ENCODE measurements at places on chromosomes 6 and 20.

- peak; percentile 27 for DNase-seq
Measured at GRCh38 chr6:121573481-121573880, 138.0 kb downstream of the GJA1 start.

DNA sequence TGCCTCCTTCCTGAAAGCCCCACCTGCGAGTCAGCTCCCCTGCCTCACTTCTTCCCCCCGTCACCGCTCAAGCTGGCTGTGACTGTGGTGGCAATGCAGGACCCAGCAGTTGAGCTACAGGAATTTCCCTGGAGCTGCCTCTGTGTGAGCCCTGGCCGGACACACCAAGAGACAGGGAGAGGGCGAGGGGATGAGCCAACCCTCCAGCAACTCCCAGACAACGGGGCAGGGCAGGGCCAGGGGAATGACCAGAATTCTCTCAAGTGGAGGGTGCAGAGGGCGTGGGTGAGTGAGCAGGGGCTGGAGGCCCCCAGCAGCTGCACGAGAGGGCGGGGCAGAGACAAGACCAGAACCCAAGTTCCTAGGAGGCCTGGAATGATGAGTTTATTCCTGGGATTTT, 4.9 kb upstream of the ARFGAP1 start:
- no peak for DNase-seq

- no peak for DNase-seq
Measured at GRCh38 chr6:14016935-14017625, 92.3 kb downstream of the RNF182 start.

- no peak for DNase-seq
Measured at GRCh38 chr20:19876828-19877460, 118.9 kb downstream of the RIN2 start.

DNA sequence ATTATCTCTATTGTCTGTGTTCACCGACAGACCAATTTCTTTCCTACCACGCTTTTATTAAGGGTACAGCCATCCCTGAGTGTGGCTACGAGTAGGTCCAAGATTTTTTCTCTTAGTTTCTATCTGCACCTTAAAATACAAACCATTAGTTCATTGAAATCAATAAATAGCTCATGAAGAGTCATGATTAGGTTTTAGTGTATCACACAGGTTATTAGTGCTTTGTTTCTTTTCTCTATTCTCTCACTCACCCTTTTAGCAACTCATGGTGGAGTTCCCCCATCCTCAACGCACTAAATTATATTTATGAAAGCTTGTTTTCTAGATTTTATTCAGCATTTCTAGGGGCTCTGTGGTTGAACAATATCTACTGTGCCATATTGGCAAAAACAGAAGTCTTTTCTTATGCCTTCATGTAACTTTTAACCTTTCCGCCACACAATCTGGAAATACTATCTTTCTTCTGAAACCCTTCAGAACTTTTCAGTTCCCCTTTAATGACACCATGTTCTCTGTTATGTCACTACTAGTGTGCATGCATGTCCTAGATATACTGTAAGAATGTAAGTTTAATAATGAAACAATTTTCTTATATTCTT, 128.2 kb upstream of the LAMA2 start:
- DNase-seq: no peak

- no peak for DNase-seq
Measured at GRCh38 chr6:165922309-165922794, 245.3 kb downstream of the TBXT start.

GRCh38 chr20:37179683-37180524, 556 bp upstream of the MROH8 start:
- DNase-seq: no peak

DNA sequence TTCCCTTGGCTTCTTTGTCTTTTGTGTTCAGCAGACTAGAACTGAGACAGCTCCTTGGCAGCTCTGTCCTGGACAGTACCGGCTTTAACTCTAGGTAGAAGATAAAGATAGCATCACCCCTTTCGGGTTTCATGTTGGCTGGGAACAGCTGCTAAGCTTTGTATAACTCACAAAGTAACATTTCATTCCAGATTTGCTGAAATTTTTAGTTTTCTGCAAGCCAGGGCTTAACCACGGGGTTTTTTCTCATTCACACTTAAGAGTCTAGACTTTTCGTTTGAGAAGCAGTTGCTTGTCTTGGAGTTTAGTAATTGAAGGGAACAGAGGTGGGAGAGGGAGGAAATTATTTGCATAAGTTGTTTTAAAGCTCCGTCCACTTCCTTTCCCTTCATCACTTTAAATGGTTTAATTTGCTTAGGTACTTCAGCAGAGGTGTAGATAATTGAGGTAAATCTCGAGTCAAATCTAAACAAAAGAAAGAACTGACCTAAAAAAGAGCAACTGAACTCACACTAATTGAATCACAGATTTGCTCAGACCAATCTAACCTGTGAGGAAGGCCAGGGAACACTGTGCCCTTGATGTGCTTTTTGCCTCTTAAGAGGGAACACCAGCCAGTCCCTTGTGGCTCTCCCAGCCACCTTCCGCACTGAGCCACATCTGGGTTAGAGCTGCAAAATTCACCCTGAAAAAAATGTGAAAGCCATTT, 48.3 kb downstream of the RREB1 start:
- no peak for DNase-seq

DNA sequence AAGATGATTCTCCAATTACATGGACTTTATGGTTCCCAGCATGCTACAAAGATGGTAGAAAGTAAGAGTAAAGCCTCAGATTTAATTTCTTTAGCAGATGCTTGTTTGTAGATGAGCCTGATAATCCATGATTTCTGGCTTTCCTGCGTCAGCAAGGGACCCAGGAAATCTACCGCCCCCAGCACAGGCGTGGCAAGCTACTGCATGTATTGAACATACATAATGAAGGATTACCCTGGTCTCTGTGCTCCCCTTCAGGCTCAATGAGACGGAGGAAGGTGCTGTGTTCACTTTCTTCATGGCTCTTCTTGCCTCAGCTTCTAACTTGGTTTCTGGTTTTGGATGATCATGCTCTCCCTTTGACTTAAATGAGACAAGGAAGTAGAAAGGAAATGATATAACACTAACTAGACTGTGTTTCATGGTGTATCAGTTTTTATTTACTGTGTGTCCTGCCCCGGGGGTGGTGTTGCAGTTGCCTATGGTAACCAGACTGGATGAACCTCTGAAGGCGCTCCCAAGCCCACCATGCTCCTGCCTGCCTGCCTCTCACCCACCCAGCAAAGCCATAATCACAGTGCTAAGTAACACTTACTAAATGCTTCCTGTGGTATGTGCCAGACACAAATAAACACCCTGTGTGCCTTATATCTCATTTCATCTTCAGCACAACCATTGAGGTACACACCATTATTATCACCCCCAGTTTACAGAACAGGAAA, 17.9 kb downstream of the GCM1 start:
- DNase-seq: no peak

DNA sequence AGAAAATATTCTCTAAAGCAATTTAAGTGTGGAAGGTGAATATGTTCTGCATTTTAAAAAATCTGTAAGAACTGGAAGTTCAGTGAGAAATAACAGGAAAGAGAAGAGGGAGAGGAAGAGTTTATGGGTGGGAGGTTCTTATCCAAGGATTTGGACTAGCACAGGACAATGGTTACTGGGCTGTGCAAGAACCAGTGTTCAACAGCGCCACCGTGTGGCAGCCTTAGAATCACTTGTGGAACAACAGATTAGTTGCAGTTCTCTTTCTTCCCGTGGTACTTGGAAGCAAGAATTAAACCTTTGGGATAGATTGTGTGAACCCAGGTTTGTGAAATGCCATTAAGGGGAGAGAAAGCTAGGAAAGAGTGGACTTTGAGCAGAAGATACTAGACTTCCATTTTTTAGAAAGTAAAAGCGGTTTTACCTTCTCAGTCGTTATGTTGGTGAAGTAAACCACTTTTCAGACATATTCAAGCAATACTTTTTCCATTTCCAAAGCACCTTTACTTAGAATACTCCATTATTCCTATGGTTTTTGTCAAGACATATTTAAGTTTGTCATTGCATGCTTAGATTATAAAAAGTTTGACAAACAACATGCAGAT, 436.7 kb downstream of the RNF144B start:
- DNase-seq: no peak

DNA sequence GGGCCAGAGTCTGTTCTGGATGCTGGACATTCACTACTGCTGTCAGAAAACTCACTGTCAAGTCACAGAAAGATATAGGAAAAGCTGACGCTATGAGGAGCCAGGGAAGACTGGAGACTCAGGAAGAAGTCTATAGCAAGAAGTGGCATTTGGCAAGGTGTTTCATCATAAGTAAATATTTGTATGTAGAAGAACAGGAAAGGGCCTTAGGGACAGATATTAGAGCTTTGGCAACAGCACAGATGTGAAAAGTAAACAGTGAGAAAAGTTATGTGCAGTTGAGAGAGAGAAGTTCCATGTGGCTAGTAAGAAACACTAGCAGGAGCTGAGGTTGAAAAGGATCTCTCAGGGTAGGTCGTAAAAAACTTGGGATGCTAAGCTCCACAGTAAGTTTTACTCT, 868.9 kb downstream of the PHF3 start:
- no peak for DNase-seq

DNA sequence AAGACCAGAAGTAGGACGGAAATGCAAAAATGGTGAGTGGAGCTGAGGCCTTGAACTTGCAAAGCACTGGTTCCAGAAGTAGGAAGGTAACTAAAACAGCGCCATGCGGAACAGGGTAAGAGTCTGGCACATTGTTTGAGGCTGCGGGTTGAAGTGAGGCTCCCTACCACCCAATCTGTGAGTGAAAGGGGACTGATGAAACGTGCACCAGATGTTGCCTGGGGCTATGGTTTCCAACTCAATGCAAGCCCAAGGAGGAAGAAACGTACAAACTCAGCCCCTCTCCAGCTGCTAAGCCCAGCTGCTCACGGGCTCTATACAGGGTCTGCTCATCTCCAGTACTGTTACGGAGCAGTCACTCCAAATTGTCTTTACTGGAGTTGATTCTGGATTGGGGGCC, 68.7 kb upstream of the KCNK16 start:
- no peak for DNase-seq

- DNase-seq: no peak
Measured at GRCh38 chr20:56350842-56351241, 7.9 kb upstream of the FAM210B start.

DNA sequence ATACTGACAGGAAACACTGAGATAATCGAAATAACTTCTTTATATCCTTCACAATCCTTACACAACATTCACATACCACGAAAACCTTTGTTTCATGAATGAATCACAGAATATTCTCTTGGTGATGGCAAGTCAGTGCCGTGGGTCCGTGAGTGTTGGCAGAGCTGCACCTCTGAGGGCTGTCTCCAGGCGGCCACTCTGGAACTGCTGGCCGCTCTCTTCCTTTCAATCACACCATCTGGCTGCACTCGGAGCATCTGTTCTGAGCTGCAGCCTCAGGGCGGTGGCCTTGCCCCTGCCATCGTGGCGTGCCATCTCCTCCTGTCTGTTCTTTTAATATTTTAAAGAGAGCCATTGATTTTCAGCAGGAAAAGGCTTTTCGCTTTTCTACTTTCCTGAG, 129.4 kb upstream of the AFDN start:
- DNase-seq: no peak

GRCh38 chr6:27806981-27807440, 105.2 kb downstream of the OR2B2 start:
- no peak for DNase-seq

DNA sequence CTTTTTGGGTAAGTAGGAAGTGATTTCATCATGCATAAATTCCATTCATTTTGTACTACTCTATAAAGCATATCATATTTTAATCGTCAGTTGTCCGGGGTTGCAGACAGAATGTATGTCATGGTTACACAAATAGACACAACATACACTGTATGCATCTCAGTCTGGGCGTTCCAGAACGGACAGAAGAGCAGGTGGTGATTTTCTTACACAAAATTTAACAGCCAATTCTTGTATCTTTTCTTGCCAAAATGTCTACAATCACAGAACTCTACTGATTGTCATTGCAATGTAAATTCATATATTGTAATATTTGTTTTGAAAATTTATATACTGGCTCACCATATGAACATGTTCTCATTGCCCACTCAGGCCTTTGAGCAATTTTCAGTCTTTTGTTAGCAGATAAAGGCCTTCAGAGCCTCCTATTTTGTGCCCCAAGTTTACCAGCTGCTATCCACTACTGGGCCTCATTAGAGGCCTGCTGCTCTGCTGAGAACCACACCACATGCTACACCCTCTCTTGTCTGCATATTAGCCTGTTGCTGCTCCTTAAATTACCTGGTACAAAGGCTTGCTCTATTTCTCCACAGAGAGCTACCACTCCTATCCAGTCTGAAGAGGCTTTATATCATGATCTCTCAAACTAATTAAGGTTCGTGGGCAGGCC, 61.5 kb downstream of the PRDM13 start:
- DNase-seq: no peak

DNA sequence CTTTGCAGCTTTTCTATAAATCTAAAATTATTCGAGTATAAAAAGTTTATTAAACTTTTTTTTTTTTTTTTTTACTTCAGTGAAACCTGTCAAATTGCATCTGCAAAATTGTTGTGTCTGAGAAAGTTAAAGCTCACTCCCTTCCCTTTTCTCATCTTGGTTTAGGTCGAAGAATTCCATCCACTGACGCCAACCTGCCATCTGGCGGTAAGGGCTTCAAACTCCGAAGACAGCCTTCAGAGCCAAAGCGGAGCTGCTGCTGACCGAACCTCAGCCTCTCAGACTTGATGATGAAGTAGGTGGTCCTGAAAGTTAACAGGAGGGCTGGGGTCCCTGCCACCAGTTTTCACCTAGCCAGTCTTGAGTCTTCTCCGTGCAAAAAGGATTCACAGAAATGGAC, 29.6 kb upstream of the VAPB start:
- no peak for DNase-seq

- no peak for DNase-seq
Measured at GRCh38 chr6:65728879-65729479, 22.0 kb upstream of the EYS start.

DNA sequence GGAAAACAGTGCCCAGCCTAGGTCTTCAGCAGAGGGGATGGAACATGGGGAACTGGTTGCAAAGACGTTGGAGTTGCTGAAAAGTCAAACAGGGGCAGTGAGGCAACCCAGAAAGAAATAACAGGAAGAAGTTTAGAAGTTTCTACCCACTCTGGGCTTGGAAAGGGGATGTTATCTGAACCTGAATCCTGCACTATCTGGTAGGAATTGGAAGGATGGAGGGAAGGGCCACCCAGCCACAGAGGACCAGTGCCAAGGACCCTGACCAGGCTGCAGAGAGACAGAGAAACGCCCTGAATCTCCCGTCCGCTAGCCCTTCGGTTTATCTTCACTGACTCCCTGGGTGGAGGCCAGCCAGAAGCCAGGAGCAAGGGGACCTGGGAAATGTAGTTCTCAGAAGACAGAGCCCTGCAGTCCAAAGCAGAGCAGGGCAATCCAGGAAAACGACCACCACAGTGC, 217.3 kb upstream of the RREB1 start:
- DNase-seq: no peak

- DNase-seq: no peak
Measured at GRCh38 chr6:3759646-3760232, 8.2 kb upstream of the PXDC1 start.
